ENCODE measurements at places on chromosomes 4 and X.

GRCh38 chr4:15270201-15270600, 157.6 kb upstream of the C1QTNF7 start:
- peak; percentile 13 for DNase-seq

DNA sequence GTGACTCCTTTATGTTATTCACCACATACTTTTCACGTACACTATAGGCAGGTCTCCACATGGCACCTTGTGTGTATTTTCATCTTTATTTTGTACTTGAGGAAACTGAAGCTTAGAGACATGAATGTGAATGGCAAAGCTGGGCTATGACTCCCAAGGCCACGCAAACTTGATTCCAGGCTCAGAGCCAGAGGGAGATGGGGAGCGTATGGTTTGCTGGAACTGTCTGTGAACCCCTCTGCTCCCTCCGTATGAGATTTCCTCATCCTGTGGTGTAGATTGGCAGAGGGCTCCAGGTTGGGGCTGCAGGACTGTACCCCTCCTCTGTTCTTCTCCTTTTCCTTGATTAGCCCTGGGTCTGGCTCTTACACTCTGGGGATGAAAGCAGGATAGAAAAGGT, 16.1 kb upstream of the STARD8 start:
- DNase-seq = no peak

DNA sequence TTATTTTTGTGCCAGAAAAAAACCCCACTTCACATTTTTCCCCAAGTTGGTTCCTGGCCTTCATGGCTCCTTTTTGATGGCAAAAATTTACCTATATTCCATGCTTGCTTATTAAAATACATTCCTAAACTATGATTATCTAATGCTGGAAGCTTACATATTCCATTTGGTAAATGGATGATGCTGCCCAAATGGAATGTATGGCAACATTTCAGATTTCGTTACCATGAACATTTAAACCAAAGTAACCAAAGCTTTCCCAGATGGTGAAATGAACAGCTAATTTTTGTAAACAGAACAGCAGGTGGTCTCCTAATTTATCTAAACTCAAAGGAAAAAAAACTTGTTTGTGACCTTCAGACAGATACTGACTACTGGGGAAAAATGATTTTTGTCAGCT, 110.8 kb upstream of the TEX13A start:
- DNase-seq = peak; percentile 54

- no peak for DNase-seq
These were observed 6.4 kb upstream of the FGFBP1 start for GRCh38 chr4:15944895-15945294.

GRCh38 chr4:170803492-170803891, 713.7 kb upstream of the AADAT start:
- no peak for DNase-seq

DNA sequence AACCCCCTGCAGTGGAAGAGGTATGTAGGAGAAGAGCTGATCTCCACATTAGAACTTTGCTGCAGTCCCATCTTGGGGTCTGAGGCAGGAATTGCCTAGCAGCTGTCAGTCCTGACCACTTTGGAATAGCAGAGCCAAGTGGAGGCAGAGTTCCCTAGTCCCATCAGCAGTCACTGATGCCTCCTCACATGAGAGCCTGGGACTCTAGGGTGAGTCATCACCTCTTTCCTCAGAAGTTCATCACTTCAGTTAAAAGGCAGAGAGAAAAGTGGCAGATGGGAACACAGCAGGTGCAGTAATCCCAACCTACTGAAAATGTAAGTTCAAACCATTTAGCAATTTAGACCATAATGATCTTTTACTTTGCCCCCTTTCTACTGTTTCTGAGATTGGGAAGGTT, 73.9 kb upstream of the MED14 start:
- peak; percentile 30 for DNase-seq

DNA sequence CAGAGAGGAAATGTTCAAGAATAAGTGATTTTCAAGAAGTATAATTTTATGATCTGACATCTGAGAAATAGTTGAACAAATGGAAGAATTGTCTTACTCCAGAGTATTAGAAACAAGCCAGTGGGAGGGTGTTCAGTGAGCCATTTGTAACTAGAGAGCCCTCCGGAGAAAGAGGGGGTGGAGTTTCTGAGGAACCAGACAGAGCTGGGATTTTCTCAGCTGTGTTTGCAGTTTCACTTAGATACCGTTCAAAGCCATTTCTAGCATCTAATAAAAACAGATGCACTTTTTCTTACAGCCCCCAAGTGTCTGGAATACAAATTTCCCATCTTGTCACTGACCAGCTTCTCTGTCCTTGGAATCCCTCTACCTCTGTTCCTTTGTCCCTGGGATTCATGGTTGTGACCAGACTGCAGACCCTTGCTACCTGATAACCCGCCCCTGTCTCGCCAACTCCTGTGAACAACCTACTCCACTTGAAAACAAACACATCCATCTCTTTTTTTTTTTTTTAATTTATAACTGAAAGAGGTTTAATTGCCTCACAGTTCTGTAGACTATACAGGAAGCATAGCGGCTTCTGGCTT, 132.8 kb upstream of the KLF3 start:
- DNase-seq = peak; percentile 8

GRCh38 chr4:82282875-82283274, 90.9 kb downstream of the HNRNPD start:
- DNase-seq = no peak

GRCh38 chr4:9968472-9968871, 52.8 kb downstream of the SLC2A9 start:
- no peak for DNase-seq

GRCh38 chr4:158758703-158759102, 10.1 kb upstream of the FNIP2 start:
- DNase-seq = no peak
